AML-193 (cell line): ENCODE measurements at places on chromosomes 1 and 21.

DNA sequence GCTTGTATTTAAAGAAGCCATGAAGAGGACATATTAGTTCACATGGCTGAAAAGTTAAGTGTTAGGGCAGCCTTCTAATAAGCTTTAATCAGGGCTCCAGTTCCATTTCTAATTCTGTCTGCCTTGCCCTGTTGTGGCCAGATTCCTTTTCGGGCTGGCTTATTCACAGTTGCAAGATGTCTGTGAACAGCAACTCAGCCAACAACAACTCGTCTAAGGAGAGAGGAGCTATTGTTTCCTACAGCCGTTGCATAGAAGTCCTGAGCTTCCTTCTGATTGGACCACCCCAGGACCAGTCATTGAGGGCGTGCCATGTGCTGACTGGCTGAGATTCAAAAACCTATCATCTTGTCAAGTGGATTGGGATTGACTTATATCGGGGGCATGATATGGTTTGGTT, 18.6 kb upstream of the COQ8A start:
- DNase-seq: no peak

- DNase-seq: no peak
These were observed 56.4 kb upstream of the RGS7 start for GRCh38 chr1:241413386-241413785.

DNA sequence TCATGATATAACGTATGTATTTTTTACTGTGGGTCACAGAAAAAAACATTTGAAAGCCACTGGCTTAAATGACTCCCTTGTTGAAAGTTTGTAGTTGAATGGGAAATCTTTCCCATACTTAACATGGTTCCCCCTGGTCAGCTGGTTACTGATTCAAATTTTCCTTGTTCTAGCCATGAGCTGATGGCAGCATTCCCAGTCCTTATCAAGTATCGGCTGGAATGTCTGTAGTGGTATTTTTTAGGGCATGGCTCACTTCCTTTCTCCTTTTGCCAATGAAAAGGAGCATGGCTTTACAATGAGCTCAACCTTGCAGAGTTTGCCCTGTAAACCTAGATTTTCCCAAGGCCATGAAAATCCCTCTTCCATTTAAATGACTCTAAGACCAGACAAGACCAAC, 55.7 kb downstream of the GIPC2 start:
- no peak for DNase-seq

GRCh38 chr1:77316966-77317365, 35.1 kb downstream of the AK5 start:
- DNase-seq: no peak

DNA sequence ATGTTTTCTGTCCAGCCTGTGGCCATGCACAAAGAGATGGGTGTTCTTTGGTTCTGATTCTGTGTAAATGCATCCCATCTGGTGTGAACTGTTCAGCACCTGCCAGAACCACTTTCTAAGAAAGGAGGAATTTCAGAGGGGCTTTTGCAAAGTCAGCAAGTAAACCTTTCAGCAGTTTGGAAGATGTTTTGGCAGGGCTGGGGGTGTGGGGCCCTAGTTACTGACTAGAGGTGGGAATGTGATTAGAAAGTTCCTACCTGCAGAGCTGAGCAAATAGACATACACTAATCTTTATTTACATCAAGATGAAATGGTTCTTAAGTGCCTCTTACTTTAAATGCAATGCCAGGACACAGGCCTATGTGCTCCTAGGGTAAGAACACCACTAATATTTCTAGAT, 378.1 kb upstream of the USP24 start:
- DNase-seq: no peak

GRCh38 chr1:40247655-40248054, at the start of gene TMCO2:
TMCO2 (plus strand) TSS chr1:40247937; CDS start chr1:40247994, 57 bp downstream.
- no peak for DNase-seq

DNA sequence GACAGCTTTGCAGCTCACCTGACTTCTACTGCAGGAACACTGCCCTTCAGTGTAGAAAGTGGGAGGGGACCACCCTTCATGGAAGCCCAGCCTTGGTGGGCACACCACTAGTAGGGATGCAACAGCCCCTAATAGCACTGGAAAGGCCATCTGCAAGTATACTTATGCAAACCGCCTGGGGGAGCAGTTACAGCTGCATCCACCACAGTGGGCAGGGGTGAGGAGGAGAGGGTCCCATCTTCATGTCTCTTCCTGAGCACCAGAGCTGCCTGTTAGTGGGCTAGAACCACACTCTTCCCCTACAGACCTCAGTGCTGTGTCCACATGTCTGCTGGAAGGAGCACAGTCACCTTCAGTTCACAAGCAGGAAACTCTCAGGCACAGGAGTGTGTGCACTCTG, 66.2 kb upstream of the LHX8 start:
- no peak for DNase-seq

DNA sequence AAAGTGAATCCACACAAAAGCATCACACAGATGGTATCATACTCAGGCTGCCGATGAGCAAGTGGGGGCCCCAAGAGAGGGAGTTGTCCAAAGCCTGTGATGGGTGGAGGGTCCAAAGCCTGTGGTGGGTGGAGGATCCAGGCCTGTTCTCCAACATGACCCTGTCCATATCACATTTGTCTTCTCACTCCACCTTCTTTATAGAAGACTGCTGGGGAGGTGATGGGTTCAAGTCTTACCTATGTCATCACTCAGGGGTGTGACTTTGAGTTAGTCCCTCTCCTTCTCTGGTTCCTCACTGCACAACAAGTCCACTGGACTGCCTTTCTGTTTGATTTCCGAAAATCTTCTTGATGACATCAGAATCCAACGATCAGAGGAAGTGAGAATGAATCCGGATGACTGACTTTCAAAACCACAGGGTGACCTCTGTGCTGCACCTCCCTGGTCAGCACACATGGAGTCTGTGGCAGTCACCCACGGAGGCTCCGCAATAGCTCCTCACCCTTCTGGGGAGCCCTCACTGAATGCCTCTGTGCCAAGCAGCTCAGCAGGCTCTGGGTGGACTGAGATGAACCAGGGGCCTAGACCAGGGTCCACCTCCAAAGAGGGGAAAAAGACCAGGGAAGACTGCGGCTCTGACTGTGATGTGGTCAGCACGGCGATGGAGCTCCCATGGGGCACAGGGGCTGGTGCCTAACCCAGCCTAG, 166.8 kb downstream of the HIVEP3 start:
- peak; percentile 80 for DNase-seq

- peak; percentile 64 for DNase-seq
These were observed 1.7 kb downstream of the COP1 start for GRCh38 chr1:176205332-176205914.

DNA sequence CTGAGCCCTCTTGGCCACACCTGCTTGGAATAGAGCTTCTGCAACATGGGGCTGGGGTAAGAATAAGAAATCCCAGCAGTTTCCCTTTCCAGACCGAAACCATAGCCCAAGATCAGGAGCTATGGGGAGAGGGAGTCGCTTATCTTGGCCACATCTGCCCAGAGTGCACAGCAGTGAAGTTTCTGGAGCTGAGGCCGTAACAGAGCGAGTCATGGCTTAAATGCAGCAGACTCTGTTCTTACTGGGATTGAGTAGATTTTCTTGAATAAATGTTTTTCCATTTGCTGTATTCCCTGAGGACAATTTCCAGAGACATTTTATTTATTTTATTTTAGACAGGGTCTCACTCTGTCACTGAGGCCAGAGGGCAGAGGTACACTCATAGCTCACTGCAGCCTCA, 33.5 kb downstream of the CFAP57 start:
- no peak for DNase-seq

GRCh38 chr1:33655496-33655895, 183.1 kb downstream of the ZSCAN20 start:
- no peak for DNase-seq

DNA sequence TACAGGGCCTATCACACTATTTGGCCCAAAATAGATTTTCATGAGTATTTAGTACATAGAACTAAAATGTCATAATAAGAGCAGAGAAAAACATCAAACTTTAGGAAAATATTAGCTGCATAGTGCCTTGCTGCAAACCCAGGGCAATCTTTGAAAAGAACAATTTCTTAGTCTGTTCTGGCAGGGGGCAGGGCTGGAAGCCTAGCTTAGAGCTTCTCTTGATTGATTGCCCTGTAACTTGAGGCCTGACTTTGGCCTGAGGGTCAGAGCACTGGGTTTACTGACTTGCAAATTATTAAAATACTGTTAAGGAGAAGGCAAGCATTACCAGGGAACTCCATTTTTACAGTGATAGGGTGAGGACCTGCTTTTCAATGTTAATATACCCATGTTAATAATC, 115.8 kb upstream of the SPAG17 start:
- no peak for DNase-seq

- no peak for DNase-seq
These were observed 12.7 kb upstream of the C1orf159 start for GRCh38 chr1:1128454-1129139.

DNA sequence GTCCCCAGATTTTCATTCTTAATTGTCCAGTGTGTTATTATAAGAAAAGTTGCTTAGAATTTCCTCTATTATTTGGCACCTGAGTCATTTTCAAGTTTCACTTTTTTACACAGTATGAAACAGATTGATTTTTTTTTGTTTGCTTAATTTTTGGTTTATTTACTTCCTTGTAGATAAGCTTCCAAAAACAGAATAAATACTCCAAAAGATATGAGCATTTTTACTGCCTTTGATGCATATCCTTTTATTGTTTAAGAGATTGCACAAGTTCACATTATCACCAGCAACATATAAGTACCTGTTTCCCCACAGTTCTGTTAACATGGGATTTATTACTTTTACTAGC, 36.3 kb upstream of the AHCYL1 start:
- DNase-seq: no peak

DNA sequence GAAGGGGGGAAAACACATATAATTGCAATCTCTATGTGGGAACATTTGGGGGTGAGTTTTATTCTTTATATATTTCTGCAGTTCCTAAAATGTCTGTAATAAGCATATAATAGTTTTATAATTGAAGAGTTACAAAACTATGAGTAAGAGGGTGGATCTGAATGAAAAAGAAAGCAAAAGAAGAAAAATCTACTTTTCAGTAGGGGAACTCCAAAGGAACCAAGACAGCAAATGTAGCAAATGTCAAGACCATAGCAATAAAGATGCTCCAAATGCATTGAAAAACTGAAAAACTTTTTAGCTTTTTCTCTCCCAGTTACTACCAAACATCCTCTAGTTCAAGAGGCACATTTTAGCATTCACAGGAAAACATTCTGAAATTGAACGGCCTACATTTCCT, 434.8 kb downstream of the LMO4 start:
- DNase-seq: no peak

DNA sequence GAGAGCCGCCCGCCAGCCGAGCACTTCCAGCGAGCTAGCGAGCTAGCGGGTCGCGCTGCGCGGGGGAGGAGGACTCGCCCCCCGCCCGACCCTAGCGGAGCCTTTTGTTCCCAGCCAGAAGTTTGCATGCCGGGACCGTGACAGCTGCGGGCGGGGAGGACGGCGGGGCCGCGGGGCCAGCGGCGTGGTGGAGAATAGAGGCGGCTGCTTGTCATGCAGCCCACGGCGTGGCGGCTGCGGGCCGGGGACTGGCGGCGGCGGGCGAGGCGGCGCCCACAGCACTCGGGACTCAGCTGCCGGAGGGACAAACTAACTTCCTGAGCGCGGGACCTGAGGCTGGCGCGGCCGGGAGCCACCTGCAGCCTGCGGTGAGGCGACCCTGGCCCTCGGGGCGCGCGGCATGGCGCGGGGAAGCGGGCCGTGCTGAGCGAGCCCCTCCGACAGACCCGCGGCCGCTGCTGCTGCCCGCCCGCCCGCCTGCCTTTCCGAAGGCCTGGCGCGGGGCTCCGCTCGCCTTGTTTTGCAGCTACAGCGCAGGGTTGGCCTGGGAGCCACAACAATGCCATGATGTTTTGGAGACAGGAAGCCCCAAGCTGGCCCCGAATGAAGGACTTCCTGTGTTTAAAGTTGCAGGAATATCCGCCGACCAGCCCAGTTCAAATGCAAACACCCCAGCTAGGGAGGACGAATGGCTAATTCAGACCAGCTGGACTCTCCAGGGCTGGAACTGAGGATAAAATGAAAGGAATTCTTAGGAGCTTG, 82.2 kb upstream of the BMP8A start:
- DNase-seq: no peak

DNA sequence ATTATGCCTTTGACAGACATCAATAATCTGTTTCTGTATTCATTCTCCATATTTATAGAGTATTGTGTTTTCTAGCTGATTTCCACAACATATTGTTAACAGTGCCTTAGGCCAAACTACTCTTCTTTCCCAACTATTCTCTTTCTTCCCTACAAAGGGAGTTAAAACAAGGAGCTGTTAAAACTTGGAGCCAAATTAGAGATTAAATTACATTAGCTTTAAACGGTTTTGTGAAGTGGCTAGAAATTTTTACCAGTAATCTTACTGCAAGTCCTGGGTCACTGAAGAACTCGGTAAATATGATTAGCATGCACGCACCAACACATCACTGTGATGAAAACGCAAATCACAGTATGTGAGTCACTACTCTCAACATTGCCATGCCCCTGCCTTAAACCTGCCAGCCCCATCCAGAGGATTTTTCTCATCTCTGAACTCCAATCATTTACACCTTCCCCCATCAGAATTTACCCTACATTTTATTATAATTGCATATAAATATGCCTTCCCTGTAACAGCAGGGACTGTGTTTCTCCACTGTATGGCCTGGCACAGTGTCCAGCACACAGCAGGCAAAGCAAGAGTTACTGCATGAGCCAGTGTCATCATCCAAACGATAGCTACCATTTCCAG, 1.5 kb upstream of the PRDX6 start:
- DNase-seq: no peak

DNA sequence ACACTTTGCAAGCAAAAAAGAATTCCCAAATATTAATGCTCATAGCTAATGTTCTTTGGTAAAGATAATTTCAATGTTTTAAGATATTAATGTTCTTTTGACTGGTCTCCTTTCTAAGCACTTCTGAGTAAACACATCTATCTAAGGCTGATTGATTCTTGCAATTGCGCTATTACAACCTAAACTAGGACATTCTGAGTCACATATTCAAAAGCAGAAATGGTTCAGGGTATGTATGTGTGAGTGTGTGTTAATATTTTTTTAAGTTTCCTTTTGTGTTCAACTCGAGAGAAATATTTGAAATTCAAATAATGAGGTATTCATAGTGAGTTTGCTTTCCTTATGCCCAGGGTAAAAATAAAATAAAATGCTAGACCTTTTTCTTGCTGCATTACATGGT, 203.6 kb upstream of the GRIK3 start:
- DNase-seq: no peak

GRCh38 chr1:76595024-76595423, 272.3 kb upstream of the ST6GALNAC5 start:
- DNase-seq: no peak

DNA sequence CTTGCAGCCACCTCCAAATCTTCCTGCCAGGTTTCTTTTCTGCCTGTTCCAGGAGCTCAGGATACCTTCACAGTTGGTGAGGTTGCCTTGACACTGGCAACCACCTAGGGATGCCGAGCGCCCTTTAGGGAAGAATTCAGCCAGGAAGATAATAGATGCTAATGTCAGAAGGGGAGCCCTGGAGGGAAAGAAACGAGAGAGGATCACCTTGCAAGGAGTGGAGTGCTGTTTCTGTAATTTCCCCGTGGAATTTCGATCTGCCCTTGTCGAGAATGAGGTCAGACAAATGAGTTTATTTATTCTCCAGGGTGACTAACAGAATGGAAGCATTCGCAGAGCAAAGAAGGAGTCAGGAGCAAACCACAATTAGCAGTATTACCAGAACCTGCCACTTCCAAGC, 315.8 kb upstream of the KAZN start:
- DNase-seq: no peak
